Right atrium auricular region (tissue), 2 donors: ENCODE measurements at places on chromosomes 2 and 18. TPM values are rescaled to one million over a fixed set of nuclear protein-coding genes. Genes with fewer than 3 reads are reported as not detected.

The PLEKHH2 gene
- total RNA-seq = 4.7 TPM

The GBX2 gene
- not detected for total RNA-seq

The CCDC68 gene
- 8.0 TPM for total RNA-seq

The FOXI3 gene
- total RNA-seq = not detected

The IGFBP2 gene
- 508 TPM for total RNA-seq

The AMER3 gene
- total RNA-seq = not detected

The SCYGR1 gene
- total RNA-seq = not detected

The RNMT gene
- total RNA-seq = 28.9 TPM

The MOGAT1 gene
- total RNA-seq = not detected

The TMEM247 gene
- not detected for total RNA-seq

The C2orf80 gene
- not detected for total RNA-seq

The CNGA3 gene
- total RNA-seq = not detected

GRCh38 chr2:240563951-240564560 lies 3.9 kb downstream of the DUSP28 start:
- no peaks in the 10 kb centered on the region for H3K27me3 ChIP-seq
- H3K36me3 ChIP-seq = no peaks in the 10 kb centered on the region
- DNase-seq = peak; percentile 38
- H3K4me1 ChIP-seq = no peaks in the 10 kb centered on the region

GRCh38 chr2:9226458-9227380 lies 20.1 kb downstream of the ASAP2 start:
- DNase-seq = peak; percentile 54
- H3K36me3 ChIP-seq = no peaks in the 10 kb centered on the region
- H3K27me3 ChIP-seq = no peaks in the 10 kb centered on the region
- no peaks in the 10 kb centered on the region for H3K4me1 ChIP-seq
- no peak overlapping the region for H3K4me3 ChIP-seq
- H3K27ac ChIP-seq = peak overlapping the region; percentile 43

DNA sequence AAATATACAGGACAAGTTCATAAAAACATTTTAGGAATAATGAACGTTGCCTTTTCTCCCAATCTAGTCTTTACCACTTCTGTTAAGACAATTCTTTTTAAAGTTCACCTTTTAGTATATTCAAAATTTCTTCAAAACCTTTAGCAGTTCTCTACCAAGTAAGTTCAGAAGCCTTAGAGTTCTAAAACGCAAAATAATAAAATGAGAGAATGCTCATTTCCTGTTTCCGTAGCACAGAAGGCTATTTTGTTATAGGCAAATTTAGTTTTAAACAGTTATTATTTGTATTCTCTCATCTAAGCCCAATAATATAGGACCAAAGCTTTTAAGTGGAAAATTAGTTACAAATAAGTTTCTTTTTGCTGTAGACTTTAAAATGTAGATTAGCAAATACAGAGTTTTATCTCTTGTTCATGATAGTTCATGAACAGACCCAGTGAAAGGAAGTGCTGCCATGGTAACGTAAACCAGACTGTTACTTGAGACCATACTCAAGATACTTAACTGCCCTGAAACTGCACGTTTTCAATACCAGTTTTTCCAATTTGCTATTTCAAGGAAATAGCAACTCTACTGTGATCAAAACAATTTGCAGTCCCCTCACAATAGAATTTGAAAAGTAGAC lies 173.1 kb upstream of the STON1 start:
- H3K4me1 ChIP-seq = peaks cover 33% of the 10 kb centered on the region
- H3K27ac ChIP-seq = no peak overlapping the region
- DNase-seq = no peak
- no peaks in the 10 kb centered on the region for H3K36me3 ChIP-seq
- H3K4me3 ChIP-seq = no peak overlapping the region
- H3K27me3 ChIP-seq = no peaks in the 10 kb centered on the region

GRCh38 chr2:162506706-162507105 lies 162.8 kb downstream of the GCA start:
- H3K27ac ChIP-seq = no peak overlapping the region
- no peaks in the 10 kb centered on the region for H3K36me3 ChIP-seq
- H3K27me3 ChIP-seq = no peaks in the 10 kb centered on the region

- H3K36me3 ChIP-seq = no peaks in the 10 kb centered on the region
- H3K27me3 ChIP-seq = no peaks in the 10 kb centered on the region
- DNase-seq = no peak
- peaks cover 43% of the 10 kb centered on the region for H3K4me1 ChIP-seq
Measured at GRCh38 chr2:69567157-69567908, 76.2 kb downstream of the AAK1 start.

GRCh38 chr2:196172951-196173350 lies 1.6 kb upstream of the STK17B start:
- no peak overlapping the region for H3K4me3 ChIP-seq
- H3K27me3 ChIP-seq = no peaks in the 10 kb centered on the region
- H3K36me3 ChIP-seq = no peaks in the 10 kb centered on the region
- H3K4me1 ChIP-seq = peaks cover 16% of the 10 kb centered on the region
- DNase-seq = no peak
- no peak overlapping the region for H3K27ac ChIP-seq

DNA sequence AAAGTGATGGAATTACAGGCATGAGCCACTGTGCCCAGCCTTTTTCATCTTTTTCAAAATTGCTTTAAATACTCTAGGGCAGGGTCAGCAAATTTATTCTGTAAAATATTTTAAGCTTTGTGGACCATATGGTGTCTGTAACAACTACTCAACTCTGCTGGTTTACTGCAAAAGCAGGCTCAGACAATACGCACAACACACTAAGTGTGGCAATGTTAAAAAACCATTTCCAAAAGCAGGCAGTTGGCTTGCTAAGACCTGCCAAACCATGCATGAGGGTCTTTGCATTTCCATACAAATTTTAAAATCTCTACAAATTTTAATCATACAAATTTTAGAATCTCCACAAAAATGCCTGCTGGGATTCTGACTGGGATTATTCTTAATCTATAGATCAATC lies 44.1 kb downstream of the YES1 start:
- no peaks in the 10 kb centered on the region for H3K27me3 ChIP-seq
- H3K4me1 ChIP-seq = no peaks in the 10 kb centered on the region
- H3K36me3 ChIP-seq = no peaks in the 10 kb centered on the region
- H3K4me3 ChIP-seq = no peak overlapping the region

DNA sequence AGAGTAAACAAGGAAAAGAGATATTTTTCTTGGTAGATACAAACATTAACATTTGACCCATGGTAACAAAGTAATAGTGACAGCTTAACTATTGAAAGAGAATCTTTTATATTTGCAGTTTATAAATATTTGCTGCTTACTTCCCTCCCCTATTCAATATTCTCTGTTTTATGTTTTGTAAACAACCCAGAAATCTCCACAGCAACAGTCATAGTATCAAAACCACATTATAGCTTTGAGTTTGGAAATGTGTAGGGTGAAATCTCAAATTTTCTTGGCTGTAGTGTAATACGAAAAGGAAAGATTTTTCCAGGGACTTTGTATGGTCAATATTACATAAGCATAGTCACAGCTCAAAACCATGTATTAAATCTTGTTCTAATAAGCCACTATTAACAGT lies 511.2 kb downstream of the METTL4 start:
- no peaks in the 10 kb centered on the region for H3K36me3 ChIP-seq
- no peaks in the 10 kb centered on the region for H3K27me3 ChIP-seq
- DNase-seq = no peak
- no peak overlapping the region for H3K27ac ChIP-seq

- peak overlapping the region; percentile 67 for H3K27ac ChIP-seq
- H3K27me3 ChIP-seq = no peaks in the 10 kb centered on the region
- H3K4me1 ChIP-seq = no peaks in the 10 kb centered on the region
- no peak overlapping the region for H3K4me3 ChIP-seq
- no peak for DNase-seq
Measured at GRCh38 chr2:64392529-64392928, 61.4 kb upstream of the LGALSL start.

DNA sequence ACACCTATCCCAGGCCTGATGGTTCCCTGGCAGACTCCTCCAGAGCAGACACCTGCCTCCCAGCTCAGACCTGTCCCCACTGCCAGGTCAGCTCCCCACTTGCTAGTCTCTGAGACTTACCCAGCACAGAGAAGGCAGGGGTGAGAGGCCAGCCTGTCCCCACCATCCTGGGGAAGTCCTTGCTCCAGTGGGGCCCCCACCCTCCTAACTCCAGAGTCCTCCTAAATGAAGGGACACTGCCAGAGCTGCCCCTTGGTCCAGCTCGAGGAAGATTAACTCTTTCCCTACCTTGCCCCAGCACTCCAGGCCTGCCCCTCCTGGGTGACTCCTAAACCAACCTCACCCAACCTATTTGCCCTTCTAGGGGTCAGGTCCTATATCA lies 30.4 kb upstream of the TNS1 start:
- H3K27ac ChIP-seq = no peak overlapping the region
- peak; percentile 56 for DNase-seq
- no peaks in the 10 kb centered on the region for H3K36me3 ChIP-seq
- H3K4me3 ChIP-seq = no peak overlapping the region
- H3K27me3 ChIP-seq = no peaks in the 10 kb centered on the region

- H3K27me3 ChIP-seq = no peaks in the 10 kb centered on the region
- no peaks in the 10 kb centered on the region for H3K4me1 ChIP-seq
- H3K36me3 ChIP-seq = no peaks in the 10 kb centered on the region
Measured at GRCh38 chr2:165239230-165239629, at the start of gene SCN2A. SCN2A (plus strand) TSS chr2:165239414; CDS start chr2:165295824, 56,410 bp downstream.

DNA sequence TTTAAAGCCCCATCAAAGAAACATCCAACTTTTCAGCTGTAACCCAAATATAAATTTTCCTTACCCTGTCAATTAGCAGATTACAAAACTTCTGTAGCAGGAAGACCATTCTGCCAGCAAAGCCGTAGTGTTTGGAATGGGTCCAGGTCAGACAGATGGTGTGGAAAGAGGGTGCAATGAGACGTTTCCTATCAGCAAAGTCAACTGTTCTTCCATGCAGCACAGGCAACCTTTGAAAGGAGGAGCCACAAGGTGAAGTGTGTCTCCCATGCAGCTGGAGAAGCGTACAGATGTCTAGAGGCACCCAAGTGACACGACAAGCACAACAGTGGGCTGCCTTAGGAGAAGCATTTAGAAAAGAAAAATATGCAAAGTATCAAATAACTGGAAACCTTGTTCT lies 83.7 kb downstream of the SP3 start:
- no peaks in the 10 kb centered on the region for H3K36me3 ChIP-seq
- no peak for DNase-seq
- H3K4me1 ChIP-seq = no peaks in the 10 kb centered on the region
- no peak overlapping the region for H3K4me3 ChIP-seq
- H3K27ac ChIP-seq = no peak overlapping the region

GRCh38 chr2:190179754-190180312 lies 117.3 kb upstream of the MSTN start:
- peak overlapping the region; percentile 76 for H3K4me3 ChIP-seq
- H3K36me3 ChIP-seq = no peaks in the 10 kb centered on the region
- H3K27me3 ChIP-seq = no peaks in the 10 kb centered on the region
- H3K27ac ChIP-seq = peak overlapping the region; percentile 95
- no peaks in the 10 kb centered on the region for H3K4me1 ChIP-seq

- no peak overlapping the region for H3K27ac ChIP-seq
- no peaks in the 10 kb centered on the region for H3K27me3 ChIP-seq
- no peak for DNase-seq
- H3K4me1 ChIP-seq = no peaks in the 10 kb centered on the region
- H3K36me3 ChIP-seq = no peaks in the 10 kb centered on the region
Measured at GRCh38 chr2:48543895-48544294, 13.9 kb downstream of the STON1 start.

- no peaks in the 10 kb centered on the region for H3K27me3 ChIP-seq
- no peaks in the 10 kb centered on the region for H3K4me1 ChIP-seq
- no peaks in the 10 kb centered on the region for H3K36me3 ChIP-seq
Measured at GRCh38 chr2:84643991-84644390, 127.7 kb downstream of the DNAH6 start.

GRCh38 chr18:74493689-74494088 lies 2.5 kb upstream of the CNDP2 start:
- DNase-seq = no peak
- no peaks in the 10 kb centered on the region for H3K27me3 ChIP-seq
- H3K36me3 ChIP-seq = no peaks in the 10 kb centered on the region

DNA sequence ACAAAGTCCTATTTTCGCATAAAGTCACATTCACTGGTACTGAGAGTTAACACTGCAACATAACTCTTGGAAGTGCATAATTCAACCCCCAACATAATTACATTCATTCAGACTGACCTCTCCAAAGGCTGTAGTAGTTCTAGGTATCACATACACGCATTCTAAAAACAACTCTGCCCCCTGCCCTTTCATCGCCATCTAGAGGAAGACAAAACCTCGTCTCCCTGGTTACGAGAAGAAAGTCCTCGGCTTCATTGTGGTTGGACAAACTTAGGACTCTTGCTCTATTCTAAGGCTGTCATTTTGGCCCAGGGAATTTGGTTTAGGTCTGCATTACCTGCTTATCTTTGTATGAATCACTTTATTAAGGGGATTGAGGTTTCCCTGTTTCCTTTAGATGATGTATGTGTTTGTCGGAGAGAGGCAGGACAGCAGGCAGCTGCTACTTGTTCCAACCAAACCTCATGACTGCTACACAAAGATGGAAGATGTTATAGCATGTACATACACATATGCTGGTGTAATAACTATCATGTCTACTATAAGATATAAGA lies 215.4 kb upstream of the NRXN1 start:
- no peaks in the 10 kb centered on the region for H3K4me1 ChIP-seq
- H3K36me3 ChIP-seq = no peaks in the 10 kb centered on the region
- DNase-seq = no peak
- H3K27ac ChIP-seq = no peak overlapping the region
- H3K27me3 ChIP-seq = no peaks in the 10 kb centered on the region

- DNase-seq = no peak
- no peaks in the 10 kb centered on the region for H3K27me3 ChIP-seq
- H3K4me1 ChIP-seq = no peaks in the 10 kb centered on the region
- H3K36me3 ChIP-seq = no peaks in the 10 kb centered on the region
- H3K4me3 ChIP-seq = no peak overlapping the region
- H3K27ac ChIP-seq = no peak overlapping the region
Measured at GRCh38 chr2:188130317-188130716, 161.4 kb upstream of the GULP1 start.

DNA sequence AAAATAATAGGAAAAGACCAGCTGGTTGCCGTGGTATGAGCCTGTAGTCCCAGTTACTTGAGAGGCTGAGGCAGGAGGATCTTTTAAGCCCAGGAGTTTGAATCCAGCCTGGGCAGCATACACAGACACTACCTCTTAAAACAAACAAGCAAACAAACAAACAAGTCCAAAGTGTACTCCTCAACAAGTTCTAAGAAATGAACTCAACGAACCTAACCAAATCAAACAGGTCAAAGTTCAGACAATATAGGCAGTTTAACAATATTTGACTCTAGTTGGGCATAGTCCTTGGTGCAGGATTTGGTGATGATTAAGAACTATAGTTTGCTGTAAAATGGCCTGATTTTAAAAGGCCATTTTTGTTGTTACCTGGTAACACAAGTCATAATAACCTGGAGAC lies 41.9 kb upstream of the RHOB start:
- H3K36me3 ChIP-seq = no peaks in the 10 kb centered on the region
- H3K27ac ChIP-seq = no peak overlapping the region
- H3K4me3 ChIP-seq = no peak overlapping the region
- no peaks in the 10 kb centered on the region for H3K27me3 ChIP-seq
- no peak for DNase-seq
